ENCODE measurements at places on chromosomes 7 and 10. TPM values are rescaled to one million over a fixed set of nuclear protein-coding genes. Genes with fewer than 3 reads are reported as not detected.

Gene NUPR2
- total RNA-seq = not detected

Gene INHBA
- total RNA-seq = 29.9 TPM

Gene TRIM74
- 0.18 TPM for total RNA-seq

Gene AEBP1
- total RNA-seq = 76.0 TPM

Gene LDB3
- total RNA-seq = 0.61 TPM

Gene OR2A42
- not detected for total RNA-seq

Gene HTR7
- 0.21 TPM for total RNA-seq

Gene PLXDC2
- total RNA-seq = 0.17 TPM

Gene TMEM196
- total RNA-seq = not detected

Gene PHTF2
- total RNA-seq = 72.7 TPM

Gene HOXA2
- total RNA-seq = not detected

Gene DUSP5
- total RNA-seq = 48.7 TPM

Gene ZNF789
- 6.3 TPM for total RNA-seq

Gene GDF2
- not detected for total RNA-seq

Gene GPAM
- total RNA-seq = 13.2 TPM

Gene SPDYE2
- total RNA-seq = not detected

GRCh38 chr7:104306793-104307192 lies 21.6 kb upstream of the LHFPL3 start:
- no peak for DNase-seq

GRCh38 chr7:30330134-30331111 lies 46.0 kb downstream of the ZNRF2 start:
- no peak for DNase-seq

GRCh38 chr10:130809761-130810515 lies 501.6 kb downstream of the TCERG1L start:
- DNase-seq = no peak

DNA sequence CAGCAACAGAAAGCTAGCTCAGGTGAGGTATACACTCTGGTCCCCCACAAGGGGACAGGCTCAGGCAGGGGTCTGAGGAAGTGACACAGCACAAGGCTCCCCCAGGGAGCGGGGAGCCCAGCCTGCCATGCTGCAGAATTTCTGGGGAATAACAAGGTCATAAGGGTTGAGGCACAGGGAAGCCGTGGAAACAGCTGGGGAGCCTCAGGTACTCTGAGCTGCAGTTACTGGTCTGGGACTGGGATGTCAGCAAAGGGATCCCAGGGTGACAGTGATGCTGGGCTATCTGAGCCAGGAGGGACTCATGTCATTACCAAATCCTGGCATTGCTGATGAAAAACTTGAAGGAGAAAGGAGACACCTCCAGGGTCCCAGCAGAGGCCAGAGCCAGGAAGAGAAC lies 64.4 kb upstream of the NANOS1 start:
- DNase-seq = no peak

GRCh38 chr7:137579913-137580640 lies 236.5 kb upstream of the PTN start:
- peak; percentile 70 for DNase-seq

DNA sequence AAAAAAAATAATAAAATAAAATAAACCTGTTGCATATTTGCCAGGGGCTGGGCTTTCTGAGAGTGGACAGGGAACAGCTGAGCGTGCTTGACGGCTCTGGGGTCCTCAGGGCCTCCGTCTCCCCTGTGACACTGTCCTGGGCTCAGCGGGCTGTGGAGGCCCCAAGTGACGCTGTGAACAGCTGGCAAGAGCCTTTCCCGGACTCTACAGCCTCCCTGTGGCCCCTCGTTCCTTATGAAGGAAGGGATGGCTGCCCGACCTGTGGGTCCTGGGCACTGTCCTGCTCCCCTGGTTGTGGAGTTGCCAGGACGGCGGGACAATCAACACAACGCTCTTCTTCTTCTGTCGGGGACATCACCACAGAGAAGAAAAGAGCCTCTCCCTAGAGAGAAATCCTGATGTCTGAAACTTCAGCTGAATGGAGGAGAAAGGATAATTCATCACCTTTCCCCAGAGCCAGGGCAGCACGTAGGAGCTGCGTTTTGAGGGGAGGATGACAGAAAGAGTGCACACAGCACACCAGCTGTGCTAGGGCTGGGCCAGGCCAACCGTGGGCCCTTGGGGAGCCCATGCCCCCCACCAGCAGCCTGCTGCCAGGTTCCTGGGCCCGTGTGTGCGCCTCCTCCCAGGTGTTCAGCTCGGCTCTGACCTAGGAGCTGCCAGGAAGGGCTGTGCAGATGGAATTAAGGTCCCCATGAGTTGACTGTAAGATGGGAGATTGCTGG lies 45.4 kb downstream of the RBM17 start:
- no peak for DNase-seq

GRCh38 chr7:24406053-24406788 lies 122.2 kb downstream of the NPY start:
- DNase-seq = no peak

DNA sequence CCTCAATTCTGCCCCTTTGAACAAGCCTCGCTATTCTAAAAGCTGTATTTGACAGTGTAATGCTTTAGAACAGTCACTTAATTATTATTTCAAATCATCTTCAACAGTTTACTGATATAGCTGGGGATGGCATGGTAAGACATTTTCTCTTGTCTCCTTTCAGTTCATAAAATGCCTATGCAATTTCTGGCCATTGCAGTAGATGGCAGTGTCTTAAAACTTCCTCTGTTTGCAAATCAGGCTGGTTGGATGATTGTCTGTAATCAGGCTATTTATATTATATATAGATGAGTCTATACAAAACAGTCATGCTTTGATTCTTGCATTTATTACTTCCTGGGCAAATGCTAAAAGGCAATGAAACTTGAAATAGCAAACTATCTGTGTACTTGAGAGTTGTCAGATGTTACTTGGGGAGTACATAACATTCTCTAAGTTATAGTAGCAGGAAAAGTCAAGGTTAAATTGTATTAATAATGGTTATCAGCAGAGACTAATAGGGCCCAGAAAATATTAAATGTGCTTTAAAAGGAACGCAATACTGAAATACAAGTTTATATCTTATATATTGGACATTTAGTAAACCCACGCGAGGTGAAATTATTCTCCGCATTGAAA lies 55.5 kb upstream of the LHFPL3 start:
- DNase-seq = peak; percentile 59

- peak; percentile 78 for DNase-seq
Measured at GRCh38 chr10:79268161-79268601, 79.1 kb upstream of the PPIF start.

- DNase-seq = no peak
Measured at GRCh38 chr10:123379156-123379555, 225.0 kb downstream of the BUB3 start.

- no peak for DNase-seq
Measured at GRCh38 chr7:124085179-124085578, 52.3 kb upstream of the TMEM229A start.

DNA sequence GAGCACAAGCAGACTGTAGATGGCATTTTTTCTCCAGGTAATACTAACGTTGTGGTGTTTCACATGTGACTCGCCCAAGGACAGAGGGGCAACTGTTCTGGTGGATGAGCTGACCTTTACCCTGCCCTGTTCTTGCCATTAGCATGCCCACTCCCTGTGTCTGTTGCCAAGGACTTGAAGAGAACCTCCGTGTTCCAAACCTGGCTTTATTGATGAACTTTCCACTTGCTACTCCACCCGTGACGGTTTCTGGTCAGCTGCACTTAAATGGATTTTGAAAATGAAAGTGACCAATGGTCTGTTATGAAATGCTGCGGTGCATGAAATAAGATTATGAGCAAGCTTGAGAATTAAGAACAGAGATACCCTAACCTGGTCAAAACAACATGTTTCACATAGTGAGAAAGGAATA lies 30.4 kb downstream of the LRRC4 start:
- DNase-seq = no peak

- DNase-seq = peak; percentile 15
Measured at GRCh38 chr10:24575481-24576002, 148.1 kb downstream of the ARHGAP21 start.

GRCh38 chr10:36089790-36090440 lies 447.8 kb upstream of the FZD8 start:
- DNase-seq = no peak

DNA sequence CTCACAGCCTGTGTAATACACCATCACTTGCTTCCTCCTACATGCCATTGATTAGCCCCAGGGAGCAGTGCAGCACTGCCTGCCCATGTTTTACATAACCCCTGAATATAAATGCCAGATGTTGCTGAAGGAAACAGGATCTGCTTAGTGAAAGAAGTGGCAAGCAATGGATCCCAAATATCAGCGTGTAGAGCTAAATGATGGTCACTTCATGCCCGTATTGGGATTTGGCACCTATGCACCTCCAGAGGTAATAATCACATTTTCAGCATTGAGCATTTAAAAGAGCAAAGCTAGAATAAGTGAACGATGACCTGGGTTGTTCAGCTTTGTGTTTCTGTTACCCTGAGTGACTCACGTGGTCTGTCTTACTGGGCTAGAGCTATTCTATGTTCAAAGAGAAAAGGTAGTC lies at the start of gene AKR1C4:
AKR1C4 (plus strand) TSS at position 136 of the 412 bp plus-strand sequence; CDS start at position 167, 31 bp downstream.
- no peak for DNase-seq

- no peak for DNase-seq
Measured at GRCh38 chr10:127368929-127369328, 172.5 kb upstream of the INSYN2A start.

DNA sequence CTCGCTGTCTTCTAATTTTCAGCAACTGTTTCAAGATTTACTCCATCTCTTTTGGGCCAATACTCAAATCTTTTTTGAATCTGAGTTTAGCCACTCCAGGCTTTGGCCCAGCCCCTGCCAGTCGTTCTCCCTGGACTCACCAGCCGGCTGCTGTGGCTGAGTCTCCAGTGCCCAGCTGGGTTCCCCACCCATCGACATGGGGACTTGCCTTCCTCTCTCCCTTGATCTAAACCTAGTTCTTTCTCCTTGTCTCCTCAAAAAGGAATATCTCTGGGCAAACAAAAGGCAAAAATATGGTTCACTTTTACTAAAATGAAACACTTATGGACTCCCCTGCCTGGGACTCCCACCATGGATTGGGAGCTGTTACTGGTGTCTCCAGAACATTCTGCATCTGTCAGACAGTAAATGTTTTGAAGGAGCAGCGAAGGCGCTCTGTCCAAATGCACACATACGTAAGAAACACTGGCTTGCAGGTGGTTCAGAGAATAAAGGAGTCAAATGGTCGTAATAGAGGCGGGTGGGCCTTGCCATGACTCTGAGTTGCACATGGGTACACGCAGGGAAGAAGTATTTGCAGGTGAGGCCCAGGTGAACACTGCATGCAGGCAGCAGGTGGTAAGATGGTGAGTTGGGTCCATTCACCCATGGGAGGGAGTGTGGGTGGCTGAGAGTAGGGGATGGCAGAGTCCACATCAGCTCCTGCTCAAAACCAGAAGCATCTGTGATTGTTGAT lies 35.5 kb upstream of the HABP2 start:
- DNase-seq = no peak

DNA sequence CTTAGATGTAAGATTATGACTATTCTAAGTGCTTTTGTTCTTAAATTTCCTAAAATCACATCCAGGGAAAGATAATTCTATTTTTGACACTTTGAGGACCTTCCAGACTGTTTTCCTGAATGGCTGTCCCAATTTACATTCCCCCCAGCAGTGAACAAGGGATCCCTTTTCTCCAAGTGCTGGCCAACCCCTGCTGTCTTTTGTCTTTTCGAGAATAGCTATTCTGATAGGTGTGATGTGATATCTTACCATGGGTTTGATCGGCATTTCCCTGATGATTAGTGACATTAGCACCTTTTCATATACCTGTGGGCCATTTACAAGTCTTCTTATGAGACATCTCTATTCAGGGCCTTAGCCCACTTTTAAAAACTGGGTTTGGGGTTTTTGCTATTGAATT lies 526.7 kb upstream of the FZD8 start:
- no peak for DNase-seq

DNA sequence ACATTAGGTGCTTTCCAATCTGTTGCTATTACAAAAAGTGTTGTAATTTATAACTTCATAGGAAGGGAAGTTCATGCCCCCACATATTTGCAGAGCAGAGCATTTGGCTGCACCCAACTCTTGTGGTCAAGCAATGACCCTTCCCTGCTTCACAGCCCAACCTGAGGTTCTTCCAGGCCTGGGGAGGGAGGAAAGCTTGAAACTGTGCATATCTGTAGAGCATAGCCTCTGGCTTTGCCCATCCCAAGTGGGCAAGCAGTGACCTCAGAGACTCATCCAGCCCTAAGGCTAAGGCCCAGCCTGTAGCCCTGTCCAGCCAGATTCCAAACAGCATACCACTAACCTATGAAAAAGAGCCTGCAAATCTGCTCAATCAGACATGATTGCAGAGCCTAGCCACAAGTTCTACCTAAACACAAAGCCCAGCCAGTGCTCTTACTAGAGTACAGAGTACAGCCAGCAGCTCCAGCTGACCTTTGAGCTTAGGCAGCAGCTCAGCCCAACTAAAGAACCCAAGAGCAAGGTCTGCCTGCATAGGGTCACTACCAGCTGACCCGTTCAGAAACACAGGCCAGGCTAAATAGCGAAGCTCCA lies 14.4 kb upstream of the GSTK1 start:
- DNase-seq = peak; percentile 39

DNA sequence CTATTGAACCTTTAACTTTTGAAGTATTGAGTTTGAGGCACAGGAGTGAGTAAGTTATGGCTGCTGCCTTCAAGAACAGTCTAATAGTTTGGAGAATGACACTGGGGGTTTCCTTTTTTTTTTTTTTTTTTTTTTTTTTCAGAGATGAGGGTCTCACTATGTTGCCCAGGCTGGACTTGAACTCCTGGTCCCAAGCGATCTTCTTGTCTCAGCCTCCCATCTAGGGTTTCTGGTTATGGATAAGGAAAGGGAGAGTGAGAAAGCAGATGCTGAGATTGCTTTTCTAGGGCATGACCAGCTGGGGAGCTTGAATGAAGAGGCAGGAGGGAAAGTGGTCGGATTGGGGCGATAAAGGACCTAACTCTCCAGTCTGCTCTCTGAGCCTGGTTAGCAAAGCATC lies 59.9 kb upstream of the BTRC start:
- no peak for DNase-seq

GRCh38 chr10:78640796-78641636 lies 427.8 kb upstream of the ZMIZ1 start:
- DNase-seq = no peak

GRCh38 chr10:90526721-90527120 lies 331.1 kb downstream of the HTR7 start:
- DNase-seq = no peak

DNA sequence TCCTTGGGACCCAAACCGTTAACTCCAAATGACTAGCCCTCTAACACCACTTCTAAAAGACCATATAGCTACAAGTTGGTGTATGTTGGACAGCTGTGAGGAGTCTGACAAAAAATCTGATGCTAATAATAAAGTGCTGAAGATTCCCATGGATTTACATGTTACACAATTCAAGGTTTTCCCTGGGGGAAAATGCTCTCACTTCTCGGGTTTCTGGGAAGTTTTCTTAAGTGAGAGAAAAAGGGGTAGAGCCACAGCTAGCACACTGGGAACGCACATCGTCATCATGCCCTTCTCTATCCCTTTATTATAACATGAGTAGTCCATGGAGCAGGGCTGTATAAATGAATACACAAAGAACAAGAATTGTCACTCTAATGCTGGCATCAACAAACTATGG lies 162.1 kb downstream of the CHCHD3 start:
- no peak for DNase-seq

- DNase-seq = no peak
Measured at GRCh38 chr10:78185693-78186055, 152.0 kb downstream of the RPS24 start.

- no peak for DNase-seq
Measured at GRCh38 chr7:17991866-17992648, 35.6 kb downstream of the PRPS1L1 start.

GRCh38 chr10:123966896-123967231 lies 75.3 kb upstream of the CPXM2 start:
- no peak for DNase-seq

Measured in HFFc6 (cell line).